ENCODE measurements at places on chromosomes 7 and 10. TPM values are rescaled to one million over a fixed set of nuclear protein-coding genes. Genes with fewer than 3 reads are reported as not detected.

GRCh38 chr10:37682617-37683016, 174.8 kb downstream of the ZNF248 start:
- DNase-seq, result no peak
- H3K27me3 ChIP-seq, result no peaks in the 10 kb centered on the region
- H3K4me3 ChIP-seq, result no peak overlapping the region
- H3K27ac ChIP-seq, result no peak overlapping the region

DNA sequence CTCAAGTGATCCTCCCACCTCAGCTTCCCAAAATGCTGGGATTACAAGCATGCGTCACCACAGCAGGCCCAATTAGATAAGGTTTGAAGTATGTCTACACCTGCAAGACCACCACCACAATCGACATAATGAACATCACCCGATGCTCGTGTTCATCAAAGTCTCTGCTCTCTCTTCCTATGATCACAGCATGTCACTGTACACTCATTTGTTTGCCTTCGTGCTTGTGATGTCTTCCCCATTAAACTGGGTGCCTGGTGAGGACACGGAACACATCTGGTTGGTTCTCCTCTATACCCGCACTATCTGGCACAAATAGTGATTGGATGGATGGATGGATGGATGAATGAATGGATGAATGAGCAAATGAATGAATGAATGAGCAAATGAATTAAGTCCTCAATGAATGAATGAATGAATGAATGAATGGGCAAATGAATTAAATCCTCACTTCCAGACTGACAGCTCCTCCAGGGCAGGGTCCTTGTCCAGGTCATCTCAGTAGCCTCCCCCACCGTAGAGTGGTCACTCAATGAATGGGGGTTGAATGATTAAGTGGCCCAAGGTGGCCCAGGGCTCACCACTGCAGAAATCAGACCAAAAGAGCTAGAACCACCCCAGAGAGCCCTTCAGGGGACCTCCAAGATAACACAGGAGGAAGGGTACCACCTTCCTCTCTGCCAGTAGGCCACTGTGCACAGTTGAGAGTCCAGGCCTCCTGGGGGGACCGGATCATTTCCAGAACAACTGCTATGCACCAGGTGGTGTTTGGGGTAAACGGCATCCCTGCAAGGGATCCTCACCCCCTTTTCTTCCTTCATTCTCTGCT, 101.9 kb upstream of the TNRC18 start:
- H3K4me3 ChIP-seq, result no peak overlapping the region
- peak overlapping the region; percentile 100 for H3K27ac ChIP-seq
- no peaks in the 10 kb centered on the region for H3K36me3 ChIP-seq
- no peak for DNase-seq
- no peaks in the 10 kb centered on the region for H3K27me3 ChIP-seq
- H3K4me1 ChIP-seq, result no peaks in the 10 kb centered on the region

DNA sequence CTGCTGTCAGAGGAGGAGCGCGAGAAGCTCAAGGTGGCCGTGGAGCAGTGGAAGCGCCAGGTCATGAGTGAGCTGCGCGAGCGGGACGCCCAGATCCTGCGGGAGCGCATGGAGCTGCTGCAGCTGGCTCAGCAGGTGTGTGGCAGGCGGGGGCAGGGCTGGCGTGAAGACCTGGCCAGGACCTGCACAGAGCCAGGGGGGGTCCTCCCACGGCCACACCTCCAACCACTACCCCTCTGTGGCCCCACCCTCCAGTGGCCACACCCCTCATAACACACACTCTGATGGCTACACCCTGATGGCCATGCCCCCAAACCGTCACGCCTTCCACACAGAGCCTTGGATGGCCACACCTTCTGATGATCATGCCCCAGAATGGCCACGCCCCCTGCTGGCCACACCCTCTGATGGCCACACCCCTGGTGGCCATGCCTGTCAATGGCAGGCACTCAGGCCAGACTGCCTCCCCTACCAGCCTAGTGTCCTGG, 23.4 kb upstream of the DPYSL4 start:
- no peak overlapping the region for H3K27ac ChIP-seq
- no peak for DNase-seq
- H3K27me3 ChIP-seq, result no peaks in the 10 kb centered on the region
- no peaks in the 10 kb centered on the region for H3K4me1 ChIP-seq

DNA sequence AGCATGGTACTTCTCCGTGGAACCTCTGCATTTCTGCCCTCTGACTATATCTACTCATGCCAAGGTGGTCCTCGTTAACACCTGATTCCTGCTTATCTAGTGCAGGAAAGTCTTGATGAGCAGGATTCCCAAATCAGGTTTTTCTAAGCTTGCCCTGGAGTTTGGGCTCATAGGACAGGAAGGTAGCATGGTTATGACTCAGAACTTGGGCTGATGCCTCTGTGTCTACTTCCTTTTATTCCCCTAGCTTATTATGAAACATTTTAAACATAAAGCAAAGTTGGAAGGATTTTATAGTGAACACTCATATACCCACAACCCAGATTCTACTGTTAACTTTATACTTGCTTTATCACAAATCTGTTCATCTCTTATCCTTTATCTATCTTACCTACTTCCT, 5.6 kb downstream of the SUFU start:
- no peak overlapping the region for H3K27ac ChIP-seq
- H3K36me3 ChIP-seq, result no peaks in the 10 kb centered on the region
- no peaks in the 10 kb centered on the region for H3K4me1 ChIP-seq
- DNase-seq, result no peak
- H3K27me3 ChIP-seq, result no peaks in the 10 kb centered on the region

LBX1 gene
- total RNA-seq, result not detected

HMX2 gene
- total RNA-seq, result not detected
